ENCODE measurements at places on chromosomes 4 and X.

DNA sequence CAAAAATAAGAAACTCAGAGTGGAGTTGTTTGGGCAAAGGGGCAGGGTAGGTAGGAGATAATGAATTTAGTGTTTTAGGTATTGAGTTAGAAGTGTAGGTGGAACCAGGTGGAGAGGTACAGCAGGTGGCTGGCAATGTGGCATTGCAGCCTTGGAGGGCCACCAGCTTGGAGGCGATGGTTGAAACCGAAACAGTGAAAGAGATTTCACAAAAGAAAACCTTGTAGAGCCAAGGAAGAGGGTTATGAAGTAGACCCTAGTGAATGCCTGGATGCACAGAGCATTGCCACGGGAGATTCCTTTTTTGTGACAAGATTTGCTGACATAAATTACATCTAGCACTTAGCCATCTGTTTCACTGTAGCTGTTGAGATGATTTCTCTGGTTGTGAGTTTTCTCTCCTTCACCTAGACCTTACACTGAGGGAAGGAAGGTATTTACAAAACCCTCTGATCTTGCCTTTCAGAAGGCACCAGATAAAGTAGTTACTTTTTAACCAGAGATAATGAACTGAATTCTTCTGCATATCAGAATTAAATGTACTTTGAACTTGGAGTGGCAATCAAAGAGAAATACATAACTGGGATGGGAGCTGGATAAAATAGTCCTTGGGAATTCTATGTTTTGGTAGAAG is 104.1 kb upstream of the CASK start:
- DNase-seq: no peak

GRCh38 chrX:22349116-22349515 is 76.4 kb downstream of the CBLL2 start:
- no peak for DNase-seq

DNA sequence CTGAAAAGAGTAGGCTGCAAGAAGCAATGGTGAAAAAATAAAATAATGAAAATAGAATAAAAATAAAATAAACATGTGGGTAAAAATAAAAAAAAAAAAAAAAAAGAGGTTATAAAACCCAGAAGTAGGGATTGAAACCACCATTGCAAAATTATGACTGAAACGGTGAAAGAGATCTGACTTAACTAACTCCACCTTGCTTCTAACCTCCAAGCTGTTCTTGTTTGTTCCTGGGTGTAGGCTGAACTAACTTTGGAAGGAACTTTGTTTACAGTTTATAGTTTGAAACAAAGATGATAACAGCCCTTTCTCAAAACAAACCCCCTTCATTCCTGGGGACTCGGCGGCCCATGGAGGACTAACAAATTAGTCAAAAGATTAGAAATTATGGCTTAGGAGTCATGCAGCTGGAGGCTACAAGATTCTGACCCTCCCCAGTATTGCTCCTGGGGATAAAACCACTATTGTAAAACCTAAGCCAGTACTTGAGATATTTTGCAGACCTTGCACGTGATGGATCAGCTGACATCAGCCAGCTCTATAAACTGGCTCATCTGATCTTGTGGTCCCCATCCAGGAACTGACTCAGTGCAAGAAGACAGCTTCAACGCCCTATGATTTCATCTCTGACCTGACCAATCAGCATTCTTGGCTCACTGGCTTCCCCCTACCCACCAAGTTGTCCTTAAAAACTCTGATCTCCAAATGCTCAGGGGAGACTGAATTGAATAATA is 30.4 kb downstream of the DDX60L start:
- DNase-seq: no peak

DNA sequence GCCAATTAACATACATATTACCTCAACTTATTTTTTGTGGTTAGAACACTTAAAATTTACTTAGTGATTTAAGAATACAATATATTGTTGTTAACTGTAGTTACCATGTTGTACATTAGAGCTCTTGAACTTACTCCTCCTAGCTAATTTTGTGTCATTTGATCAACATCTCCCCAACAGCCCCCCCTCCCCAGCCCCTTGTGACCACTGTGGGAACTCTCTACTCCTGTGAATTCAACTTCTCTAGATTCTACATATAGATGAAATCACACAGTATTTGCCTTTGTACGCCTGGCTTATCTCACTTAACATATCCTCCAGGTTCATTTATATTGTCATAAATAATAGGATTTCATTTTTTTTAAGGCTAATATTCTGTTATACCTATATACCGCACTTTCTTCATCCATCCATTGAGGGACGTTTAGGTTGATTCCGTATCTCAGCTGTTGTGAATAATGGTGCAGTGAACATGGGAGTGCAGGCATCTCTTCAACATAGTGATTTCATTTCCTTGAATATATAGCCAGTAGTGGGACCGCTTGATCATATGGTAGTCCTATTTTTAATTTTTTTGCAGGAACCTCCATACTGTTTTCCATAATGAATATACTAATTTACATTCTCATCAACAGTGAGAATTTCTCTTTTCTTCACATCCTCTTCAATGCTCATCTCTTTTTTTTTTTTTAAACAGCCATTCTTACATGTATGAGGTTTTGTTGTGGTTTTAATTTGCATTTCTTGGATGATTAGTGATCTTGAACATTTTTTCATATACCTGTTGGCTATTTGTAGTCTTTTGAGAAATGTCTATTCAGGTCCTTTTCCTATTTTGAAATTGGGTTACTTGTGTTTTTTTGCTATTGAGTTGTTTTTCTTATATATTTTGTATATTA is 66.8 kb downstream of the RAPGEF2 start:
- peak; percentile 45 for DNase-seq

DNA sequence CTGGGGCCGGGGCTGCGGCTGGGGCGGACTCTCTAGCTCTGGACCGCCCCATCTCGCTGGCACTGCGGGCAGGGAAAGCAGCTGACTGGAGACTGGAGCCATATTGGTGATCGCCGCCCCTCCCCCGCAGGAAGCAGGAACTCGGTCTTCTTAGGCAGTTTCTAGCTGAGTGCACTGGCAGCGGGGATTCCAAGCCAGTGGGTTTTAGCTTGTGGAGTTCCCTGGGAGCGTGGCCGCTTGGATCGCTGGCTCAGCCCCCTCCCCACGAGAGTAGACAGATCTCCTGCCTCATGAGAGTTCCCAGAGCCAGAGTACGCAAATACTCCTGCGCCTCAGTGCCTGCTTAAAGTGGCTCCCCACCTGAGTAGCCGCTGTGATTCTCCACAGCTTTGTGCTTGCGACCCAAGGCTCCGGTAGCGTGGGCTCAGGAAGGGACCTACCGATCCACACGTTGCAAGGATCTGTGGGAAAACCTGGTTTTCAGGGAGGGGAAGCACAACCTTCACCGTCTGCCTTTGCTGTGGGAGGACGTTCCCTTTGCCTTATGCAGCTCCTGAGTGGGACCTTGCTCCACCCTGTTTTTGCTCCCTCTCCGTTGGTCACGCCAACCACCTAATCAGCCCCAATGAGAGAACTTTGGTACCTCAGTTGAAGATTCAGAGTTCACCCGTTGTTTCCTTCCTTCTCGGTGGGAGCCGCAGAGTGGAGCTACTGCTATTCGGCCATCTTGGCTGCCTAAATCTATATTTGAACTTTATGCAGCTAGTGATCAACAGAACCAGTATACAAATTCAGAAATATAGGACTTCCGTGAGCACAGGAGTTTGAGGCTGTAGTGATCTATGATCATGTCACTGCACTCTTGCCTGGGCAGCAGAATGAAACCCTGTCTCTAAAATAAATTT is 803.9 kb upstream of the PCDH10 start:
- DNase-seq: no peak

DNA sequence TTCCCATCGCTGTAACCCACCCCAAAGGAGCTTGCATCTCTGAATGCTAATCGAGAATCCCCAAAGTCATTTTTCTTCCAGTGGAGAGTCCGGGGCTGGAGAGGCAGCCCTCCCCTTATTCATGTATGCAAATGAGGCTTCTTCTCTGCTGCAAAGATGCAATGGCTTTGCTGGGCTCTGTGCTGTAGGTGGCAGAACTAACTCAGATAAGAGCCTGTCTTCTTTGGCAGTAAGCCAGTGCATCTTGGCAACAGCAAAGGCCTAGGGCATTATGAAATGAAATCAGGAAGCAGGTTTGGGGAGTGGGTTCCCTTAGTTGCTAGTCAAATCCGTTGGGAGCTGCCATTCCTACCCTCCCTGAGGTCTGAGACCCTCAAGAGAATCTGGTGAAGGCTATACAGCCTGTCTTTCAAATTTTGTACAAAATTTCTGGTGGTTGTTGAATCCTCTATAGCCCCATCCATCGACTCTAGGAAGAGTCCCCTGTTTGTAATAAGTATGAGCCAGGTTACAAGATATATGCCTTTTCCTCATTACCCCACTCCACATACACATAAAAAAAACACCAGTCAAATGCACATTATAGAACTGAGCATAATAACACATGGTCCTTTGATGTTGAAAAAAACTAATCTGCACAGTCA is 290.6 kb upstream of the TAPT1 start:
- DNase-seq: no peak

DNA sequence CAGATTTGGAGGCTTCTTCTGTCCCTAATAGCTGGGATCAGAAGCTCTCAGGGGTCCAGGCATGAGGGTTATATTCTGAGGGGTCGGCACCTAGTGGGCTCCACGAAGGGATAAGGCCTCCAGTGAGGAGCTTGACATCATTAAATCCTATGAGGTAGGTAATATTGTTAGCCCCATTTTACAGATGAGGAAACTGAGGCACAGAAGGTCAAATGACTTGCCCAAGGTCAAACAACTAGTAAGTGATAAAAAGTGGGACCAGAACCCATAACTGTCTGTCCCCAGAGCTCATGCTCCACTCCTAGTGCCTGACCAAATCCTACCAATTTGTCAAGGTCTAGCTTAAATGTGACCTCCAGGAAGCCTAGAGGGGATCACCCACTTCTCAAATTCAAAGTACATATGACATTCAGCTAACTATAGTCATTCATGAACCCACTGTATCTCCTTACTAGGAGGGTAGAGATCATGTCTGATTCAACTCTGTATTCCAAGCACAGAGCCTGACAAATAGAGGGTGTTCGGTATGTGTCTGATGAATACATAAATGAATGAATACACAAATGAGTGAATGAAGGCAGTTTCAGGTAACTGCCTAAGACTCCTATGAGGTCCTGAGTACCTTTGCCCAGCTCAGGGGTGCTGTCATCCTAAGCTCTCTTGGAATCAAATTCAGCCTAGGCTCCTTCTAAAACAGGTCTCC is 43.3 kb downstream of the SMC1A start:
- DNase-seq: no peak

- no peak for DNase-seq
These were observed 247.1 kb upstream of the PITX2 start for GRCh38 chr4:110869862-110870572.
